ENCODE measurements at places on chromosomes 1 and 21.
A peak's percentile ranks its signal among the peaks of the same experiment; 100 is the strongest.

DNA sequence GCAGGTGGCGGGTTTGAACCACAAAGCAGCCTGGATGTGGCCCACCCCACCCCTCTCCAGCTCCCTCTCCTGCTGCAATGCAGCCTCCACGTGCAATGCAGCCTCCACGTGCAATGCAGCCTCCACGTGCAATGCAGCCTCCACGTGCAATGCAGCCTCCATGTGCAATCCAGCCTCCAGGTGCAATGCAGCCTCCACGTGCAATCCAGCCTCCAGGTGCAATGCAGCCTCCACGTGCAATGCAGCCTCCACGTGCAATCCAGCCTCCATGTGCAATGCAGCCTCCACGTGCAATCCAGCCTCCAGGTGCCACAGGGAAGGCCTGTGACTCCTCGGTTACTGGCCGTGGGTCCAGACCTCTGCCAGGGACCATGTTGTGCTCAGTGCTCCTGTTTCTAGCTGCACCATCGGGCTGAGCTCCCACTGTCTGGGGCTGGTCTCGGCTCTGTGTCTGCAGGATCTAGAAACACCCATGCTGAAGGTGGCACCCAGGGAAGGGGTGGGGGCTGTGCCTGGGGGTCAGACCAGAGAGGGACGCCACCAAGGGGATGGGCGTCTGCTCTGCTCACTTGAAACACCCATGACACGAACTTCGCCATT is 11.9 kb upstream of the LRRC3 start:
- no peak for DNase-seq

DNA sequence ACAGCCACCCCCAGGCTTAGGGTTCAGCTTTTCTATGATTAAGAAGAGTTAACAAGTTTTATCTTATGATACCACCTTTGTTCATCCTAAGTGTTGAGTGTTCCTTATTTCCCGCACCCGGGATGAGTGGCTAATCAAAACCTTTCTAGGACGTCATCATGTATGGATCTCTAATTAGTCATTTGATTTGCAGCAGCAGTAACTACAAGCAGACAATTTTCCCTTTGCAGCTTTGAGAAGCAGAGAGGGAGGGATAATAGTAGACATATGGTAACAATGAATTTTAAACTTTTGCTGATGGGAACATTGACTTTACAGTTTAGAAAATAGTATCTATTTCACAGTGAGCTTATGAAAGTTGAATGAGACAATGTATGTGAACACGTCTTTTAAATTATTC is 30.8 kb upstream of the SLC35F3 start:
- no peak for DNase-seq

- peak; percentile 51 for DNase-seq
These were observed 47.7 kb downstream of the OSBPL9 start for GRCh38 chr1:51664421-51665240.

DNA sequence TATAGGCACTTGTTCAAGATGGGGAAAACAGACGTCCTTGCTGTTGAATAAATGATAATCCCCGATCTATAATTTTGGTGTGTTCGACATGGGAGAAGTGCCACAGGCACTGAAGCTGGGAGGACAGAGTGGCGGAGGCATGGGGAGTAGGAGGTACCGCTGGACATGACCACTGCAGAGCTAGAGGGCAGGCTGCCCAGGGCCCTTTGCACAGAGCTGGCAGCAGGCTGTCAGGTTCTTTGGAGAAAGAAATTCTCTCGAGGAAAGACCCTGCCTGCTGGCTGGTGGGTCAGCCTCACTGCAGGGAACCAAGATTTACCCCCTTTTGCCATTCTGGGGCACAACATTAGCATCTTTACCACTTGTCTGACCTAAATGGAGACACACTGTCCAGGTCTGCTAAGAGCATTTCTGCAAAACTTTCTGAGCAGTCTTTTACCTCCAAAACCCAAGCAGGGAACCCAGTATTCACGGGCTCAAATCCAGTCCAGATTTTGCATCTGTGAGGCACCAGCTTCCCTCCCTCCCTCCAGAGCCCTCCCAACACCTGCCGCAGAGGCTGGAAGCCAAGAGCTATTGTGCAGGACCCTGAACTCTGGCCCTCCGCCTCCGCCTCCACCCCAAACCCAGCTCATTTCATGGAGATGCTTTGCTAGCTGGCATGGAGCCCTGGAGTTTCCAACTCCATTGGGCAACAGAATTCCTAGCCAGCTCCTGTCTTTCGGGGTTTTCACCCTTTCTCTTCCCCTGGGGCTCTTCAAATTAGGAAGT is 142.3 kb downstream of the PLXNA2 start:
- no peak for DNase-seq

DNA sequence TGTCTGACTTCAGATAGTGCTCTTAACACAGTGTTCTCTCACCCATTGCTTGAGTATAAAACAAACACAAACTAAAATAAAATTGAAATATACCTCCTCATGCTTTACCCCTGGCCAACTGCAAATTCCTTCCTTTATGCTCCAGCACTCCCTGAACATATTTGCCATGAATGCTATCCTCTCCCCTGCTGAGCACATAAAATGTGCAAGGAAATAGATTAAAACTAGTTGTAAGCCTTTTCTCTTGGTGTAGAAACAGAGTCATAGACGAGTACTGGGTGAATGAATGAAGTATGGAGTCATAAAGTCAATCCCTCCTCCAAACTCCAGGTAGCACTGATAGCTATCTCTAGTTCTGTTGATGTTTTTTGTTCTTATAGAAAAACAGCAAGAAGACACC is 2.6 kb downstream of the GPR161 start:
- no peak for DNase-seq

DNA sequence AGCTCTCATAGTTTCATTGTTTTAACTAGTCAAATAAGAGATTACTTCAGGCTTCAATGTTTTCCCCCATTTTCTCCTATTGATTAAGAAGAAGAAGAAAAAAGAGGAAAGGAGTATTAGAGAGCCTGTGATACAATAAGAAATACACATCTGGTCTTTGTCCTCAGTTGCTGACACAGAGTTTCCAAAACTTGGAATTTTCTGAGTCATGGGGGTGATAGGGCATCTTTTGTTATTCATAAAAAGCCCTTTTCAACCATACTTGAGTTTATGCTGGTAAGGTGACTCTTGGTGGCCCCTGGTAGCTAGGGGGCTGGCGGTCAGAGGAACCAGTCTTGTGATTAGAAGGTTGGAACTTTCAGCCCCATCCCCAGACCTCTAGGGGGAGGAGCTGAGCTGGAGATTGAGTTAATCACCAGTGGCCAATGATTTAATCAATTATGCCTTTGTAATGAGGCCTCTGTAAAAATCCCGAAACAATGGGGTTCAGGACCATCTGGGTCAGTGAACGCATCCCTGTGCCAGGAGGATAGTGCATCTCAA is 28.9 kb upstream of the KLF18 start:
- peak; percentile 65 for DNase-seq

DNA sequence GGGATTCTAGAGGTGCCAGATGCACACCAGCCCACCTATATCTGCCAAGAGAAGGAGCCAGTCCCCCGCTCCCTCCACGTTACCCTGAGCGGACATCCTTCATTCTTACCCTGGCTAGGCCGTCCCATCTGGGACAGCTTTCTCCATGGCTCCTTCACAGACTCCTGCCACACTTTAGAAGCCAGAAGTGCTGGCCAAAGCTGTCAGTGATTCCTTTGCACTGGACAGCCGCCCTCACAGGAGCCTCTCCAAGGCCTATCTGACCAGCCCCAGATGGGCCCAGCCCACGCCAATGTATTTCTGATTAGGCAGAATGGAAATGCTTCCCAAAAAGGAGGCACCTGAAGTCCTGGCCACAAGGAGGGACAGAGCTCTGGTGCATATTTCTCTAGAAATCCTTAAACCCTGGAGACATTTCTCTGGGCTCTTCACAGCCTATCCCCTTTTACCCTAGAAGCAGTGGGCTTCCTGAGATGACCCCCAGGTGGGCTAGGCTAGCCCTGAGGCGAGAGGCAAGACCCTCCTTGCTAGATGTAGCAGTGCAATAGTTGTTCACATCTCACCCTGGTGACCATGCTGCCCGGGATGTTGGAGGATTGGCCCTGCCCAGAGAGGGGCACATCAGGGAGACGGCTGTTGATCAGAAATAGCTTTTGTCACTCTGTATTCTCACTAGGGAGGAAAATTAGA is 44.1 kb downstream of the RASSF5 start:
- DNase-seq, result no peak

GRCh38 chr1:233791721-233792120 is 112.8 kb upstream of the SLC35F3 start:
- no peak for DNase-seq

GRCh38 chr21:40151611-40152010 is 284.4 kb downstream of the PCP4 start:
- DNase-seq, result peak; percentile 29

DNA sequence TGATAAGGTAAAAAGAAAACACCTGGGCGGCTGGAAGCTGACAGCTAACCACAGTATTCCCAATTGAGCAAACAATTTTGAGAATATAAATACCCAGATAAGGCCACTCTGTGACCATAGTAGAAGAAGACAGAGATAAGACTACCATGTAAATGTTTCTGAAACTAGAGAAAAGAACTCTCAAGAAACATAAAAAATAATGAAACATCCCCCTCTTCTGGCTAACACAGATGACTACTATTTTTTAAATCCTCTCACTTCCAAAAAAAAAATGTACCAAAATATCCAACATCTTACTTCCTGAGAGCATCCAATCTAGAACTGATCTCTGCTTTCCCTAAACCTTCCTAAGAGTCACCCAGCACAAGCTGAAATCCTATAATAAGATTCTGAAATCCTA is 125.9 kb downstream of the HFM1 start:
- peak; percentile 50 for DNase-seq

DNA sequence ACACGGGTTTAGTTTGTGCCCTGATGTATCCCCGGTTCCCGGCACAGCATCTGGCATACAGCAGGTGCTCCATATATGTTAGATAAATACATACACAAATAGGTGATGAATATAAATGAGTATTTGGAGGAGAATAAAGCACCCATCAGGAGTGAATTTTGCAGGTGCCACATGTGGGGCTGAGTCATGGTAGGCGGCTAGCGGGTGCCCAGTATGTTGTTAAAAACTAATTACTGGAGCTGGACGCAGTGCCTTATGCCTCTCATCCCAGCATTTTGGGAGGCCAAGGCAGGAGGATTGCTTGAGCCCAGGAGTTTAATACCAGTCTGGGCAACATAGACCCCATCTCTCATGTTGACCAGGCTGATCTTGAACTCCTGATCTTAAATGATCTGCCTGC is 16.7 kb upstream of the WASF2 start:
- no peak for DNase-seq

- DNase-seq, result no peak
These were observed 33.8 kb upstream of the MYOCOS start for GRCh38 chr1:171588230-171588629.

DNA sequence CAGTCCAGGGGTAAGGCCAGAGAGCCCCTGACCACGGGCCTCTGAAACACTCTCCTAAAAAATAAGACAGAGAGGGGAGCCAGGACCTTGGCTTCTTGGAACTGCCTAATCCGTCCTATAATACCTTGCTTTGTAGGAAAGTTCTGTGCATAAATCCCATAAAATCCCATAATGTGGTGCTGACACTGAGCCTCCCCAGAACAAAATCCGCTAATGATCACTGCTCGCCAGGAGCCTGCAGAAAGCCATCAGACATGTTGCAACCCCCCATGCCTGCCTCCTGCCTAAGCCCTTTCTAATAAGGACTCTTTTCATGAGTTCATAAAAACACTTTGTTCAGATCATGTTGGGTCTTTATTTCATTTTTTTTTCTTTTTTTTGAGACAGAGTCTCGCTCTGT is 9.3 kb upstream of the DHRS3 start:
- no peak for DNase-seq

DNA sequence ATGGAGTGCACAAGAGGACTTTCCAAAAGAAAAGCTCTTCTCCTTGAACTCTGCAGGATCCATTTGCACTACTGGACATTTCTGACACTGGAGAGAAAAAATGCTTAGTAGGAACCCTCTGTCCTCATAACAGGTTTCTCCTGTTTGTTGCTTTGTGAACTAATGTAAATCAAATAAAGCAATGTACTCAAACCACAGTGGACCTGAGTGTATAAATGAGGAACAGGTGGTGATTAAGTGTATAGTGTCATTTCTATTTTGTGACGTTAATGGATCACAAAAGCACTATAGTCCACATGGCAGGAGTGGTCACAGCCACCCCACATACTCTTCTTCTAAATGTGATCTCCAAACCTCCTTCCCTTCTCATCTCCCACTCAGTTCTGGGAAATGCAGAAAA is 268.4 kb upstream of the DUSP10 start:
- DNase-seq, result no peak

DNA sequence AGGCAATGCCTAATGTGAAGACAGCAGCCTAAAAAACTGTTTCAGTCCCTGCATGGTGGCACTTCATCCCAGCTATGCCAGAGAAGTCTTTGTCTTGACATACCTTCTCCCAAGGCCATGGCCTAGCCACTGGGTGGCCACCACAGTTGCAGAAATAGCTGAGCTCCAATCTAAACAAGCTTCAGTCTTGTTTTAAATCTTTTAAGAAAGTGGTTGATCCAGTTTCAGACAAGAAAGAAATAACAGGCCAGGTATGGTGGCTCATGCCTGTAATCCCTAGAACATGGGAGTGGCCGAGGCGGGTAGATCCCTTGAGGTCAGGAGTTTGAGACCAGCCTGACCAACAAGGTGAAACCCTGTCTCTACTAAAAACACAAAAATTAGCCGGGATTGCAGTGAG is 600.0 kb upstream of the PLXNA2 start:
- DNase-seq, result no peak

GRCh38 chr21:35410123-35410522 is 361.0 kb upstream of the RUNX1 start:
- no peak for DNase-seq

GRCh38 chr1:10494754-10495474 is 20.2 kb downstream of the PEX14 start:
- peak; percentile 78 for DNase-seq

GRCh38 chr1:116704278-116704677 is 36.7 kb upstream of the IGSF3 start:
- DNase-seq, result no peak

DNA sequence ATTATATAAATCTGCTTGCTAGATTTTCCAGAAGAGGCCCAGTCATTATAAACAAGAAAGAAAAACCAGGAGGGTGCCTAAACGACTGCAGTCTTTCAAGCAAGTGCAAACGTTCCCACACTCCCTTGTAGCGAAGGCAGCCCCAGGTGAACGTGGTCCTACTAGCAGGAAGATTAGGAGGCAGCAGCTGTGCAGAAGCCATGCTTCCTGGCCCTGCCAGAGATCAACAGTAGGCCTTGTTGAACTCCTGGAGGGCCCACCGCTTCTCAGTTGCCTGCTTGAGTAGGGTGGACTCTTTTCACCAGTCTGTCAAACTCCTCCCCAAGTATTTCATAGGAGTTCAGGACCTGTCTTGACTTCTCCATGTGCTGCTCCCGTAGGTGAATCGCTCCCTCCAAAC is 163.0 kb upstream of the GORAB start:
- no peak for DNase-seq

- DNase-seq, result no peak
These were observed 130.3 kb downstream of the ROR1 start for GRCh38 chr1:63903947-63904610.
